Peyer's patch (tissue), 4 donors: ENCODE measurements at places on chromosomes 1 and 21.

- no peak for DNase-seq
Measured at GRCh38 chr1:150905301-150905700, 18.4 kb downstream of the CTXND2 start.

DNA sequence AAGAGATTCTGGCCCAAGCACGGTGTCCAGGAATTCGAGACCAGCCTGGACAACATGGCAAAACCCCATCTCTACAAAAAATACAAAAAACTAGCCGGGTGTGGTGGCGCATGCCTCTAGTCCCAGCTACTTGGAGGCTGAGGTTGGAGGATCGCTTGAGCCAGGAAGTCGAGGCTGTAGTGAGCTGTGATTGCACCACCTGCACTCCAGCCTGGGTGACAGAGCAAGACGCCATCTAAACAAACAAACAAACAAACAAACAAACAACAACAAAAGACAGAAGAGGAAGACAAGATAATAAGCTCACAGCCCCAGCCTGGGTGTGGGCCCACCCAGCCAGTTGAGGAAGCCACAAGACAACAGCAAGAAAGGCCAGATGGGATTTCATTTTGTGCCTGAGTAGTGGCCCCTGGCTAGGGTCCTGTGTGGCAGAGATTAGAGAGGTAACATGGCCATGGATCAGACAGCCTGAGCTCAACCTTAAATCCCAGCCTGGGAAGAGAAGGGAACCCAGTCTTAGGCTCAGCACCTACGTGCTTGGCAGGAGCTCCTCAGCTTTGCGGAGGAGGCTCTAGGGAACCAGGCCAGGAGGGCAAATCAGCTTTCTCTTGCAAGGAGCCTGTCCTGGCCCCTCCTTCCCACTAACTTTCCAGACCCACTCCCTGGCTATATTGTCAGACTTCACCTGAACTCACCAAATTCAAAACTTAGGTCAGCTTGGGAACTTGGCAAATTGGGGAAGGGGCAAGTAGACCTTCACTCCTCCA is 4.9 kb upstream of the BEST4 start:
- no peak for DNase-seq

- DNase-seq, result no peak
Measured at GRCh38 chr1:87239997-87240605, 88.6 kb upstream of the LMO4 start.

DNA sequence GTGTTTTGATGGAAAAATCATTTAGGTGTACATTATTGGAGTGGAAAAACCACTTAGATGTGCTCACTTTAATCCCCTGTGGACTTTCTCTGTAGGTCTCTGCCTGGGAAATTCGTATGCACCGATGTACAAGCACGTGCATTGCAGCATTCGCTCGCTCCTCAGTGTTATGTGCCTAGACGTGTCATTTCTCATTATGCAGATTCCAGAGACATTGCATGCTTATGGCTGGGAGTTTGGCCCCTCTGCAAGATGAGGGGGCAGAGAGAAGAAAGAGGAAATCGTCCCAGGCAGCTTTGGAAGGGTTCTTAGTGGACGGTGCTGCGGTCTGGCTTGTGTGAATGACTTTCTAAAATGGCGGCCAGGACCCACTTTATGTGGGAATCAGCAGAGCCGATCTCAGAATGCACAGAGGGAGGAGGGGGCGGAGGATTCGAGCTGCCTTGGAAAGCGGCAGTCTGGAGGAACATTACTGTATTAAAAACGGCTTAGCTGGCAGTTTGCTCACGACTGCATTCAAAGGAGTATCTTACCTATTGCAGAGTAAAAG is 2.3 kb downstream of the SPEN start:
- DNase-seq, result no peak

- DNase-seq, result no peak
Measured at GRCh38 chr1:165899461-165899941, 72.1 kb downstream of the UCK2 start.

- DNase-seq, result no peak
Measured at GRCh38 chr1:226510453-226510852, 38.1 kb upstream of the STUM start.

- no peak for DNase-seq
Measured at GRCh38 chr1:70290218-70290617, 64.3 kb downstream of the ANKRD13C start.

- peak; percentile 94 for DNase-seq
Measured at GRCh38 chr1:31394584-31395193, 18.3 kb upstream of the SERINC2 start.

- DNase-seq, result no peak
Measured at GRCh38 chr21:42467140-42467983, 28.7 kb downstream of the RSPH1 start.

DNA sequence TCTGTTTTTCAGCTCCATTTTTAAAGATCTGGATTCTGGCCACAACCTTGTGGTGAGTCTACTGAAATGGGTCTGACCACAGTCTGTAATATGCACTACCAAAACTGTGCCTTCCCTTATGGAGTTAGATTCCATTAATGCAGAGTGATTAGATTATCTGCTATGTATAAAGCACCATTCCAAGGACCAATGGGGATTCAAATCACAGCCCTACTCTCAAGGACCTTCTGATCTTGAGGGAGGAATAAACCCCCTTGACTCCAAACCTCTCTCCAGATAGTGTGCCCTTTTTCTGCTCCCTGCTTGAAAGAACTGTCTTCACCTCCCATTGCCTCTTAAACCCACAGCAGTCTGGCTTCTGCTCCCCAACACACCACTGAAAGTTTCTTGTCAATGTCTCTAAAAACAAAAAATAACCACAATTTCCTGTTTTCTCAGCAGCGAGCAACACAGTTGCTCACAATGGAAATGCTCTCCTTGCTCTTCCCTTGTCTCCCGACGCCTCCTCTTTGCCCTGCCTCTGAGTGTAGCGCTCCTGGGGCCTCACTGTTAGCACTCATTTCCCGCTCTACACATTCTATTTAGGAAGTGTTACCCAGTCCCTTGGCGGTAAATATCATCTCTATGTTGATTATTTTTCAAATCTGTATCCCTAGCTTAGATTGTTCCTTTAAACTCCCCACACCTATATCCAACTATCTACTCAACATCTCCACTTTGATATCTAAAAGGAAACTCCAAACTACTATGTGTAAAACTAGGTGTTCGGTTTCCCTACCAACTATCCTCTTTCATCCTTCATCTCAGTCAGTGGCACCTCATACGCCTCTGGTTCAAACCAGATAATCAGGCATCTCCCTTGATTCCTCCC is 13.6 kb downstream of the PCNX2 start:
- peak; percentile 25 for DNase-seq

GRCh38 chr1:234696148-234696576 is 86.2 kb upstream of the IRF2BP2 start:
- DNase-seq, result no peak

- no peak for DNase-seq
Measured at GRCh38 chr21:26140164-26140579, 30.4 kb downstream of the APP start.

- no peak for DNase-seq
Measured at GRCh38 chr1:164864161-164864560, 305.2 kb downstream of the PBX1 start.

DNA sequence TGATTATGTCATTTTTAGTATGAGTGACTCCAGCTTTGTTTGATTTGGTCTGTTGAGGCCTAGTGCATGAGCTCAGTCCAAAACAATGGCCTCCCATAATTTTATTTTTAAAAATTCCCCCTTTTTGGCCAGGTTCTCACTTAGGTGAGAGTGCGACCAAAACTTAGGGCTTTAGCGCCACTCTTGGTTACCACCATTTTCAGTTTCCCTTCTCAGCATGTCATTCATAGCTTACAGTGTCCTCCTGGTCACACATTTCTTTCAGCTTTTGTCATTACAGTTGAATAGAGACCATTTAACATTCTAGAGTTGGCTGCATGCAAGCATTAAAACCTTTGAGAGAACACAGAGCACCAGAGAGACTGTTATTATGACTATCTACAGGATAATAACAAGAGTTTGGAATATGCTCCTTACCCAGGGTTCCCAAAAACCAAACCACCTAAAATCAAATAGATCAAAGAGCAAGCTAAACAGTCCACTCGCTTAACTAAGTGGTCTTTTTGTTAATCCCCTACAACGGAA is 85.4 kb downstream of the TLR5 start:
- no peak for DNase-seq

GRCh38 chr1:17055801-17056200 is 2.0 kb upstream of the SDHB start:
- DNase-seq, result no peak

GRCh38 chr21:42751866-42752265 is 98.4 kb downstream of the PDE9A start:
- no peak for DNase-seq

DNA sequence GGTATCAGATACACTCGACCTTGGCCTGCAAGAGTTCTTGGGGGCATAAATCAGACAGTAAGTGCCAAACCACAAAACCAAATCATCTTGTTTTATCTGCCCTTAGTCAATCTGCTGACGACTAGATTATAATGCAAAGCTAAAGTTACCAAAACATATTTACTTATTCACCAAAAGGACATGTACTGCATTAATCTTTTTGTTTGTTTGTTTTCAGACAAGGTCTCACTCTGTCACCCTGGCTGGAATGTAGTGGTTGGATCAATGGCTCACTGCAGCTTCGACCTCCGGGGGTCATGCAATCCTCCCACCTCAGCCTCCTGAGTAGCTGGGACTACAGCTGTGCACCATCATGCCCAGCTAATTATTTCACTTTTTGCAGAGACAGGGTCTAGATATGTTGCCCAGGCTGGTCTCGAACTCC is 114.7 kb downstream of the APP start:
- DNase-seq, result no peak

- DNase-seq, result peak; percentile 58
Measured at GRCh38 chr1:84433258-84434080, 35.2 kb downstream of the DNASE2B start.

GRCh38 chr1:100517515-100517914 is 20.4 kb upstream of the GPR88 start:
- no peak for DNase-seq

DNA sequence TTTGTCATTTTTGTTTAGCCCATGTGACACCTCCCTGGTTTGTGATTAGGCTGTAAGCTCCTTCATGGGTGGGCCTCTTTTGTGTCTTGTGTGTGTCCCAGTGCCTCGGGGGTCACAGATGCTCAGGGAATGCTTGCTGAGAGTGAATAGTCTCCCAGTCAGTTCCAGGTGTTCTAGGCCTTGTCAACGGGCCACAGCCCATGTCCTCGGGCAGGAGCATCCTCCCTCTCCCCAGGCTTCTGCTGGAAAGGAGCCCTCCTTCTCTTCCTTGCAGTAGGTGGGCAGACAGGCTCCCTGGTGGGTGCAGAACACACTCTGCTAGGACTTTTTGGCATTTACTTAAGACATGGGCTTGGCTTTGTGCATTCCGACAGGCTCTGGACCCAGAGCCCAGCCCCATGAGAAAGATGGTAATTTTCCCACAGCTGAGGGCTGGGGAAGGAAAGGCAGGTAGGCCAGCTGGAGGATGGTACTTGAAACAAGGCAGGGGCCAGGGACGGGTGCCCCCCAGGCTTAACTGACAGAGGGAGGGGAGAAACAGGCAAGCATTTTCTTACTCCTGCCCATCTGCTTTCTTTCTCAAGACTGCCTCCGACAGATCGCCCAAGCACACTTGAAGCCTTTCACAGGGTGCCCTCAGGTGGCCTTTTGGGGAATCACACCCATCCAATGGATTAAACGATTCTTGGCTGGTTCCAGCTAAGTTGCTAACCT is 7.1 kb upstream of the CPLANE2 start:
- peak; percentile 93 for DNase-seq

GRCh38 chr1:40476924-40477677 is at the start of gene ZFP69:
ZFP69 (plus strand) TSS chr1:40477290; CDS start chr1:40479362, 2,072 bp downstream.
- DNase-seq, result peak; percentile 73

- no peak for DNase-seq
Measured at GRCh38 chr1:228930479-228930957, 195.2 kb downstream of the RHOU start.

DNA sequence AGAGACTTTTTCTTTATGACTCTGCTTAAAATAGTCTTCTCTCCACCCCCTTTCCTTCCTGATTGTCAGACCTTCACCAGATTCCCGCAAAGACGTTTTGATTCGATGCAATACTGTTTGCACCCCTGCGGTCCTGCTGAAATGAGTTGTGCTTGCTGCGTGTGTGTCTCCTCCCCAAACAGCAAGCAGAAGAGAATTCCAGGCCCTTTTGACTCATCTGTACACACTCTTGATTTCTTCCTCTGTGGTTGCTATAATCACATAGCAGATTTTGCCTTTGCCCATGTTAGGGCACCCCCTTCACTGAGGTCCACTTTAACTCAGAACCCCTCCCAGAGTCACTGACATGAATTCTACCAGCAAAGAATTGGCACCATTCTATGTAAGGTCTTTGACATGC is 136.5 kb downstream of the ZZZ3 start:
- DNase-seq, result no peak

DNA sequence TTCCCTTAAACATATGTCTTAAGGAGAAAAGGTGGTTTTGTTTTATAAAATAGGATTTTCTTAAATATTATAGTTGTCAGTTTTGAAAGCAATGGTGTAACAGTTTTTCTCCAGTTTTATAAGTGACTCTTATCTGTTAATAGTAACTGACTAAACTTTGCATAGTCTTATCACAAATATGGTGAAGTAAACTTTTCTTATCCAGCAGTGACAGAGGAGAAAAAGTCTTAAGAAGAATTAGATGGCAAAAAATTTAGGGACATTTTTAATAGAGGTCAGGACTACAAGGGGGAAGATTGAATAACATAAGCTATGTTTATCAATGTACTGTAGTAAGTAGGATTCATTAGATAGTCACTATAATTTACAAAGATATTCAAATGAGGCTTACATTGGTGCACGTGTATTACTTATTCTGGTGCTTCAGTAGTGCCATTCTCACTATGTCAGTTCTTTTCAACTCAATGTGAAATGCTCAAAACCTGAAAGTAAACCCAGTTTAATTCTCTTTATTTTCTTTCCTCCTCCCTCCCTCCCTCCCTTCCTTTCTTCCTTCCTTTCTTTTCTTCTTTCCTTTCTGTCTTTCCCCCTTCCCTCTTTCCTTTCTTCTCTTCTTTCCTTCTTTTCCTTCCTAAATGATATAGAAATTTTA is 26.1 kb downstream of the F3 start:
- DNase-seq, result no peak

GRCh38 chr1:91153341-91153740 is 131.5 kb upstream of the ZNF644 start:
- DNase-seq, result no peak
